ENCODE measurements at places on chromosomes 4 and X.

- no peak for DNase-seq
Observed at GRCh38 chr4:100367451-100367850, 150.4 kb downstream of the EMCN start.

- DNase-seq: no peak
Observed at GRCh38 chrX:39559229-39559628, 538.5 kb downstream of the BCOR start.

- DNase-seq: no peak
Observed at GRCh38 chr4:169934794-169935429, 91.3 kb downstream of the MFAP3L start.

DNA sequence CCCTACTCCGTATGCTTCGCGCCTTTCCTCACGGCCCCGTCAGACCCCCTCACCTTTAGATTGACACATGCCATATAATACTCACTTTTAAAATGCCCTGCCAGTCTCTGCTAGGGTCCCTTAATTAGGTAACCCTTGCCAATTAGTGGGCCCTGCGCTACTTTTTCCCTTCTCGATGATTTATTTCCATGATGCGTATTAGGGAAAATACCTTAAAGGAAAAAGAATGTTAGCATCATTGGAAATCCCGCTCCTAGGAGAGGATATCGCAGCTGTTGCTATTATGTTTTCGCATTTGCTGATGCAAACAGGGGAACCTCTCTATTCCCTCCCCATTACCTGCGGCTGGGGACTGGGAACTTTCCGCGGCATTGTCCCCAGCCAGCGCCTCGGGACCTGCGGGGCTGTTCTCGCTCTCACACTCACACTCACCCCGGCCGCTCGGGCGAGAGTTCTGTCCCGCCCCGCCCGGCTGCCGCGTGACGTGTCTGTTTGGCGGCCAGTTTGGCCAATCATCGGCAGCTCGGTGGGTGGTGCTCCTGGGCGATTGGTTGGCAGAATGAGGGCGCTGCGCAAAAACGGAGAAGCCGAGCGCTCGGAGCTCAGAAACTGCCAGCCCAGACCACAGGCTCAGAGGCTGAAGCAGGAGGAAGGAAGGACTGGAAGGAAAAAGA is at the start of gene PCDH10:
TSS of gene PCDH10 (plus strand) at position 605 of the 674 bp plus-strand sequence. CDS start 847 bp downstream, outside the sequence.
- DNase-seq: peak; percentile 54

DNA sequence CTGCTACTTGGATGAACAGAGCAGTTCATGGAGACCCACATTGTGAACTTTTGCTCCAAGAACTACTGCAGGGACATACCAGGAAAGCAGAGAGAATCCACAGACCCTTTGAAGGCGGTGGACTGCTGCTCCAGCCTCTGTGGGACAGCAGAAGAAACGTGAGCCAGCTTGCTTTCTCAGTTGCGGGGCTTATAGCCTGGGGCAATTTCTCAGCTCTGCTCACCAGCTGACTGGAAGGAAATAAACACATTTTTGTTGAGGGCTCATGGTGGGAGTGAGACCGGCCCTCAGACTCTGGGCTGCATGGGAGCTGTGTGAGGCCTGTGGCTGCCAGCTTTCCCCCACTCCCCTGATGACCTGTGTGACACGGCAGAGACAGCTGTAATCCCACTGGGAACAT is 2.6 kb upstream of the ADH1A start:
- no peak for DNase-seq

- peak; percentile 9 for DNase-seq
Observed at GRCh38 chrX:14303891-14304290, 225.4 kb upstream of the GLRA2 start.

DNA sequence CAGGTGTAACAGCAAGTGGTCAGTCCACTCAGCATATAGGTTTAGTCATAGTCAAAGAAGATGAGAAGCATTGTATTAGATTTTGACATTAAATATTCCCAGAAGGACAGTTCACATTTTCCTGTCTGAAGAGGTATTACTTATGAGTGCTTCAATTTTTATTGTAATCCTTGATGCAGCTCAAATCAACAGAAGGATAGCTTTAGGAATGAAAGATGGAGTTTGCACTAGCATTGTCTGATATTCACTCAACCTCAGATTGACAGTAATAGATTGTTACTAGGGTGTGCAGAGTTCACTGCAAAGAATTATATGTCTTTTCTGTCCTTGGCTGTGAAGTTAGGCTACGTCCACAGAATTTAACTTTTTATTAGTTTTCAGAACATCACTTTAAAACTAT is 764.3 kb upstream of the AADAT start:
- no peak for DNase-seq

DNA sequence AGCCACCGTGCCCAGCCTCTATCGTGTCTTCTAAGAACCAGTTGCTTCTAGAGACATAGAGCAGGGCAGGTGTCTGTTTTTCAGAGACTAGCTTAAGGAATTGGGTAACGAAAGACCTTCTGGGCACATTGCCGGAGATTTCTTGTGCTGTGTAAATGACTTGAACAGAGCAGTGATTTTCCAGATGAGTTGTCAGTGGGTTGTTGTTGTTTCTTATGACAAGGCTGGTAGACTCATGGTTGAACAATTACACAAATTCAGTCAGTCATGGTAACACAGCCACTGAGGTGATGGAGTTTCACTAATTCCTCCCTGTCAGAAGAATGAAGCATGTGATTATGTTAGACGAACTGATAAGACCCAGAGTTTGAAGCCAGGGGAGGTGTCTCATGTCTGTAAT is 20.5 kb upstream of the DDX3X start:
- DNase-seq: no peak
